ENCODE measurements at places on chromosomes 7 and 10.

DNA sequence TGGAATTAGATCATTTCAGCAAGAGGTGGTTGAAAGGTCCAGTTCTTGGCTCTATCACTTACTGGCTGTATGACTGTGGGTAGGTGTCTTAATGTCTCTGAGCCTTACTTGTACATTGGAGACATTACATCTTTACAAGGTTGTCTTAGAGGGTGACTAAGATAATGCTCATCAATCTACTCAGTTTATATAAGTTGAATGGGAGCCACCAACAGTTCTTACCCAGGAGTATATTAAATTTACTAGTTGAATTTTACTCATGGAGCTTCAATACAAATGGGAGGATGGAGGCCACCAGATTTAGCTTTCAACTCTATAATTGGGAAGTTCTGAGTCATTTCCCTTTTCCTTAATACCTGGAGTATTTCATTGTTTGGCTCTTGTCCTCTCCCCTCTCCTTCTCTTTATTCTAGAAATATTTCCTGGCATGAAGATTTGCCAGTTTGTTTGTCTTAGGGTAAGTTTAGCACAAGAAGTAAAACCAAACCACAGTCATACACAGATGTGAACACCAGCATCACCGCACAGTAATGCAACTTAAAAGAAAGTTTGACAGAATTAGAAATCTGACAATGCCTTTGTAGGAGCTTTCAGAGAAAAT, 222.8 kb downstream of the LRMDA start:
- DNase-seq: no peak

- DNase-seq: no peak
Observed at GRCh38 chr10:62162261-62162981, 106.2 kb downstream of the RTKN2 start.

DNA sequence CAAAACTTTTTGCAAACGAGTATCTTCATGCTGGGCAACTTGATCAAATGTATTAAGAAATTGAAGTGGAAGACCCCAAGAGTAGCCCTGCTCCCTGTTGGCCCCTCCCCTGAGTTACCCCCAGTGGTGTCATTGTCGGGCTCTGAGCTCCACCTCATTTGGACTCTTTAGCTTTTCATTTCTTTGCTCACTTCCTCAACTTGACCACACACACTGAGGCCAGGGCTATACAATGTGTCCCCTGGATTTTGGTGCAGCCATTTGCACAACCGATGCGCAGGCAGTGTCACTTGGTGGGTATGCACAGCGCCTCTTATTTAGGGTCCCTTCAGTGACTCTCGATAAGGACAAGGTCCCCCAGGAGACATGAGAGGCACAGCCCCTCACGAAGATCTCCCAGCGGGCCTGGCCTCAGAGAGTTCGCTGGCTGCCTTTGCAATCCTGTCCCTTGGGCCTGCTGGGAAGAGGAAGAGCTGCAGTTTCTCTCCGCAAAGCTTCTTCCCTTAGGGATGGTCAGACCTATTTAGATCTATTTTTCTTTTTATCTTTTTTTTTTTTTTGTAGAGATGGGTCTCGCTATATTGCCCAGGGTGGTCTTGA, 2.5 kb upstream of the MUC3A start:
- DNase-seq: peak; percentile 22

DNA sequence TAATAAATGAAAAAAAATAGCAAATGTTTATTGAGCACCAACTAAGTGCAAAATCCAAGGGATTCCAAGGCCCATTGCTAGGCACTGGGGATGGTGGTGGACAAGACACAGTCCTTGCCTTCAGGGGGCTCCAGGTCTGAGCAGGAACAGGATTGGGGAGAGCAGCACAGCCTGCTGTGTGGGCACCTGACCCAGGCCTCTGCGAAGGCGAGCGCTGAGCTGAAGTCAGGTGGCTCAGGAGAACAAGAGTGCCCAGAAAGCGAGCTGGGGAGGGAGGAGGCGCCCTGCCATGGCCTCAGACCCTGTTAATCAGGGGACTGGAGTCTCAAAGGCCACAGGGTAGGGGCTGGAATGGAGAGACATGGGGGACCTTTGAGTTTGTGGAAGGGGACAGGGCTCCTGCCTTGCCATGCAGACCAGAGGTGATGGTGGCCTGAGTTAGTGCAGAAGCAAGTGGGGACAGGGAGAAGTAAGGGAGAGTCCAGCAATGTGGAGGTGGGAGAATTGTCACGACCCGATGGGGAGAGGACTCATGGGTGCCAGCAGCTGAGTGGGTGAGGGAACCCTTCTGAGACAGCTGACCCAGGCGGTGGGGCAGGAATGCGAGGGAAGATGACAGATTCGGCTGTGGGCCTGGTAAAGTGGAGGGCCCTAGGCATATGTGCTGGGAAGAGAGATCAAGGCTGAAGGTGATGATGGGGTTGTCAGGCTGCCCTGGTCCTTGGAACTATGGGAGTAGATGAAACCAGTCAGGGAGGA, 4.1 kb upstream of the ORAI2 start:
- DNase-seq: no peak

- DNase-seq: no peak
Observed at GRCh38 chr10:32413513-32413912, 32.4 kb upstream of the CCDC7 start.

GRCh38 chr10:102009801-102010425, 46.1 kb downstream of the ARMH3 start:
- peak; percentile 60 for DNase-seq

DNA sequence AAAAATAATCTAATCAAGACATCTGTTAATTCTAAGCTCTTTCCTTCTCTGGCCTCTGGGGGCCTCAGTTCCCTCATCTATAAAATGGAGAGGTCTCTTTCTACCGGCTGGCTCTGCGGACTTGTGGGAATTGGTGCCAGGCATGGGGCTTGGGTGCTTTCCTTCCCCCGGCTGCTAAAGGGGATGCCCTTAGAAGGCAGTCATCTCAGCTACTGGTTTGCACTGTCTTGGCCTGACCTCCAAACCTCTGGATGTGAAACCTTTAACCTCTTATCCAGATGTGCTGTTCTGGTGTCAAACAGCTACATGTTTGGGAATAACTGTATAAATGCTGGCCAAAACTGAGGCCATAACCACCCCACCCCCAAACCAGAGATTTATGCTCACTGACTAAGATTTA, 320.0 kb downstream of the RPS24 start:
- no peak for DNase-seq

- no peak for DNase-seq
Observed at GRCh38 chr7:25624833-25625232, 396.5 kb upstream of the NPVF start.

- no peak for DNase-seq
Observed at GRCh38 chr10:88521791-88522190, 61.3 kb downstream of the RNLS start.

GRCh38 chr10:104098358-104098925, 12.8 kb upstream of the COL17A1 start:
- DNase-seq: no peak

- DNase-seq: no peak
Observed at GRCh38 chr7:111026343-111026742, 64.6 kb upstream of the LRRN3 start.

- DNase-seq: no peak
Observed at GRCh38 chr7:39310699-39311098, 255.5 kb upstream of the YAE1 start.

- DNase-seq: peak; percentile 54
Observed at GRCh38 chr10:100186253-100187212, 704 bp upstream of the ERLIN1 start.

DNA sequence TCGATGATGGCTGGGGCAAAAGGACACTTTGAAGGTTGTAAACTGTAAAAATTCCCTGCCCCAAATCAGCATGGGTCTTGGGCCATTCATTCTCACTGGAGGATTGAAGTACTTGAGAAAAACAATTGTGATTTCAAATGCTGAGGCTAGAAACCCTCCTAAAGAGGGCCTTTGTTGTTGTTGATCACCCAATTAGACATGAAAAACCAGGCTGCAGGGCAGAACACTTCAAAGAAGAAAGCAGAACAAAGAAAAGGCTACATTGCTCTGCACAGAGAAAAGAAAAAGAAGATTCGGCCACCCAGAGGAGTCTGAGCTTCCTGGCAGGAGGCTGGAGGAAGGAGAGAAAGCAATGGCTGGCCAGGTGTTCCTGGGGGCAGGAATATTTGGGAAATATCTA, 143.1 kb downstream of the NPY start:
- DNase-seq: no peak

DNA sequence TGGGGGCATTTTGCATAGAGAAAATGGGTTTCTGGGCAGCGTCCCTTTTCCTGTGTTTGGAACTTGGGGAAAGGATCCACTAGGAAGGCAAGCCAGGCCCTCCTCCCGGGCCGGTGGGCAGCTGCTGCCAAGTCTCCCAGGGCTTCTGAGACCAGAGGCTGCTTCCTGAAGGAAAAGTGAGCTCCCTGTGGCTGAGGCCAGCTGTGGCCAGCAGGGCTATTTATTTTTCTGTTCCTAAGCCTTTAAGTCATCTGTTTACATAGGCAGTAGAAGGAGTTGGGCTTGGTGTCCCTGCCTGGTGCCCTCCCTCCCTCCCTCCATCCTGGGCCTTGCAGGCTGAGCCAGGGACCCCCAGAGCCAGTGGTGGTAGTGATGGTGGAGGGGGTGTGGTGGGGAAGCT, 70.5 kb upstream of the COL13A1 start:
- no peak for DNase-seq

DNA sequence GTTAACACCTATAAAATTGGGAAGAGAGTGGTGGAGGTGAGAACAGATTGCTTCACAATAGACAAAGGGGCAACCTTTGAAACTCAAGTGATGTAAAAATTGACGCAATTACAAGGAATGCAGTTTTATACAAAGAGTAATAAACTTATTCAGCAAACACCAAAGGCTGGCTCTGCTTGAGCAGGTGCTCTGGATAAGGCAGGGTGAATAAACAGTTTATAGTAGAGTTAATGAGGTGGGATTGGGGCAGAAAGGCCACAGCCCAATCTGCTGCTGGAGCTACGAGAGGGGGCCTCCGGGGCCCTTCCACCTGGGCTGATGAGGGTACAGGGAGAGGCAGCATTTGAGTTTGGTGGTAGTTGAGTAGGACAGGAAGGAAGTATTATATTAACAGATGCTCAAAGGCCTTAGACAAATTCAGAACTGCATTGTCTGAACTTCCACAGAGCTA, 6.0 kb downstream of the MUC12 start:
- DNase-seq: no peak

DNA sequence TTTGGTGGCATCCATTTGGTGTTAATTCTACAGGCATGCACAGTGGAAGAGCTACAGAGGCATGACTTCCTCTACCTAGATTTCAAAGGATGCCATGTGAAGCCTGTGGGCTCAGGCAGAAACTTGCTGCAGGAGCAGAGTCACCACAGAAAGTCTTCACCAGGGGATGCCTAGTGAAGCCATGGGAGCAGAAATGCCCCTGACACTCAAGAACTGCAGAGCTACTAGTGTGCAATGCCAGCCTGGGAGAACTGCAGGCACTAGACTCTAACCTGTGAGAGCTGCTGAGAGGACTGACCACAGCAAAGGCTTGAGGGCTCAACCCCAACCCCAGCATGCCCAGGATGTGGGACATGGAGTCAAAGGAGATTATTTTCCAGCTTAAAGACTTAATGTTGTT, 3.9 kb downstream of the OR9A2 start:
- DNase-seq: no peak

DNA sequence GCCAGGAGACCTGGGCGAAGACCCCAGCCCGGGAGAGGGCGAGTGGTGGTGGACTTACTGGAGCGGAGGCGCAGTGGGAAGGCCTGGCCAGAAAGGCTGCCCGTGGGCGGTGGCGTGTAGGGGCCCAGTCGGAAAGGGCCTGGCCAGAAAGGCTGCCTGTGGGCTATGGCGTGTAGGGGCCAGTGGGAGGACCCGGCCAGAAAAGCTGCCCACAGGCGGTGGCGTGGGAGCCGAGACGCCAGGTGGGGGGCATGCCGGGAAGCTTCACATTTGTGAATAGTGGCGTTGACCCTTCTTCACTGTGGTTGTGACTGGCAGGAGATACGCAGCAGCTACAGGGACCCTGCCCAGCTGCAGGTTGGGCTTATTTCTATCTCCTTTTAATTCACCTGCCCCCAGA, 72.9 kb downstream of the DYNC2I1 start:
- DNase-seq: no peak

DNA sequence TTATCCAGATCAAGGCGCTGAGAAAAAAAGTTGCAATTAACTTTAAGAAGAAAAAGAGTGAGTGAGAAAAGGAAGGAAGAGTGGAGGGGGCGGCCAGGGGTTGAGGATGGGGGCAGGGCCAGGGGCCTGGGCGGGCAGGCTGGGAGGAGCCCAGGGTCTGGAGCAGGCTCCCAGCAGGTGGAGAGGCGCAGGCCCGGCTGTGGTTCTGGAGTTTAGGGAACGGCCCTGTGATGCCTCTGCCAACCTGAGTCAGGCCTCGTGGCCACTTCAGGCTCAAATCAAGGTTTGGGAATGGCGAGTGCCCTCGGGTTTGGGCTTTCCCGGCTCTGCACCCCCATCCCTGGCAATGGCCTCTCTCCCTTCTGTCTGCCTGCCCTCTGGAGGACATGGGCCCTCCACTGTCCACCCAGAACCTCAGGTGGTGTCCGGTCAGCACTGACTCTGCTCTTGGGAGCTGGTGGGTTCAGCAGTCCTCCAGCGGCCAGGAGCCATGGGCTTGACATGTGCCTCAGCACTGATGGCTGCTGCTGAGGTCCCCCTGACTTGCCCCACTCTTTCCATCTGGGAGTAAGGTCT, 41.0 kb upstream of the EMX2 start:
- no peak for DNase-seq

DNA sequence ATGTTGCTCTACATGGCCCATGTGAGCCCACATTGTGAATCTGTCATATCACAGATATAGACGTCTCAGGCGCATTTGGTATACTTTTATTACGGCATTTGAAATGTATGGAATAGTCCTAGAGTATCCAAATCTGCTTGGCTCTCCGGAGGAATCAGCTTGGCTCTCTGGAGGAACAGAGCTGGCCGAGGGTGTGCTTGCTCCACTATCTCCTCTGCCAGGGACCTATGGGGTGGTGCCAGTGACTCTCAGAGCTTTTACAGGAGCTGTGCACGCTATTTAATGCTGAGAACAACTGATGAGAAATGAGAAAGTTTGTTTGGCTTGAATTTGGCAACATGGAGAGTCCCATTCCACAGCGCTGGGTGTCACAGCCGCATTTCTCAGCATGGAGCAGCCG, 144.0 kb downstream of the ZMYND11 start:
- no peak for DNase-seq

DNA sequence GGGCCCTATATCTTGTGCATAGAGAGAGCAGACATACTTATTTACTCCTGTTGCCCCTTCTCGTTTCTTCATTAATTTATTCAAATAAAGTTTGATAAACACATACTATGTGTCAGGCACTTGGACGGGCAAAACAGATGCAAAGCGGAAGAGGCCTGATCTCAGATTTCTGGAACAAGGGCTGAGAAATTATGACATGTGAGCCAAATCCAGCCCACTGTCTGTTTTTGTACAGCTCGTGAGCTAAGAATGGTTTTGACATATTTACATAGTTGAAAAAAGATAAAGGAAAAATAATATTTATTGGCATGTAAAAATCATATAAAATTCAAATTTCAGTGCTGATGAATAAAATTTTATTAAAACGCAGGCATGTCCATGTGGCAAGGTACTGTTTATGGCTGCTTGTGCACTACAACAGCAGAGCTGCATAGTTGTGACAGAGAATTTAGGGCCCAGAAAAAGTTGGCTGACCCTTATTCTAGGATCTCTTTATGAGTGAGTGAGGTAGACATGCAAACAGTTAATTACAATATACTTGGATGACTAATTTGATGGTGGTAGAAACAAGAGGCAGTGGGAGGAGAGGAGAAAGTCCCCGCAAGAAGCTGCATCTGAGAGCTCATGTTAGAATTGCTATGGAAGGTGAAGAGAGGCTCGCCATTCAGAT, 68.1 kb upstream of the ITPRID1 start:
- DNase-seq: no peak

GRCh38 chr10:47146572-47146971, 153.4 kb upstream of the GDF10 start:
- peak; percentile 3 for DNase-seq

Measured in MV-4-11 (cell line).